Ecto neural progenitor cell (in vitro differentiated cells): ENCODE measurements at places on chromosomes 4 and X.

GRCh38 chr4:128823025-128823661 lies 13.6 kb downstream of the JADE1 start:
- DNase-seq: no peak

- DNase-seq: no peak
These were observed 37.3 kb upstream of the IGFBP7 start for GRCh38 chr4:57147335-57148060.

DNA sequence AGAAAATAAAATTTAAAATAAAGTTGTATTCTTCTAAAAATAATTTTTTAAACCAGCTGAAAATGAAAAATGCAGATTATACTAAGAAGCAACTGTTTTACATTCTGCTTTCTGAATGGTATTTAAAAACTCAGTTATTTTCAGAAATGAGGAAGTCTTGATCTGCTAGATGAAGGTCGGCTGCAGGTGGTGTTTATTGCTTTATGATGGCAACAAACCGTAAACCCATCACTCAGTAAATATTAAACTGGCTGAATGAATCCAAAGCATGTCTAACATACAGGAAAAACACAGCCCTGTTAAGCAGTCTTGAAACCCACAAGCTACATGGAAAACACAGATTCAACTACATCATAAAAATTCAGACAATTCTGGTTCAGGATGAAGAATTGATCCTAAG lies 29.3 kb downstream of the DYNLT3 start:
- DNase-seq: no peak

- no peak for DNase-seq
These were observed 93.6 kb downstream of the ATXN3L start for GRCh38 chrX:13226214-13226613.

- no peak for DNase-seq
These were observed 27.0 kb downstream of the MBNL3 start for GRCh38 chrX:132461886-132462285.

DNA sequence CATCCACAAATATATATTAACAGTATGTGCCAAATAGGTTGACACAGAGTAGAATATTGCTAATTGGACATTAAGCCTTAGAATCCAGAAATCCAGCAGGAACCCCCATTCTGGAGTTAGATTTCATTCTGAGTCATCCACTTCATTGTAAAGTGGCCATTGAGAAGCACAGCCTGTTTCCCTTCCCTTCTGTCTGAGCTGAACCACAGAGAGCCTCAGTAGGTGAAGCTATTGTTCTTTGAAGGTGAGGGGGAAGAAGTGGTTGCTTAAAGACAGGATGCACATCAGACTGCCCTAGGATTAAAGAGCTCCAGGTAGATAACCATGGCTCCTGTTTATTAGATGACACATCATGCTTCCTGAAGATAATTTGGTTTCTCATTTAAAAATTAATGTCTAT lies 30.6 kb upstream of the MCF2 start:
- DNase-seq: no peak

- DNase-seq: no peak
These were observed 233.8 kb upstream of the LDB2 start for GRCh38 chr4:17132226-17132625.

DNA sequence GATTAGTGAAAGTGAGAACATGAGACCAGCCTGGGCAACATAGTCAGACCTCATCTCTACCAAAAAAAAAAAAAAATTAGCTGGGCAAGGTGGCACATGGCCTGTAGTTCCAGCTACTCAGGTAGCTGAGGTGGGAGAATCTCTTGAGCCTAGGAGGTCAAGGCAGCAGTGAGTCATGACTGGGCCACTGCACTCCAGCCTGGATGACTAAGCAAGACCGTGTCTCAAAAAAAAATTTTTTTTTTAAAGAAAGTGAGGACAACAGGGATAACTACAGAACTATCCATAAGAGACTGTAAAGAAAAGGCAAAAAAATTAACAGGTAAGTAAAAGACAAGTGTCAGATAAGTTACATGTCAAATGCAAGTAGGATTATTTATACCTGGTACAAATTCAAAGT lies 13.5 kb upstream of the SPP1 start:
- no peak for DNase-seq

DNA sequence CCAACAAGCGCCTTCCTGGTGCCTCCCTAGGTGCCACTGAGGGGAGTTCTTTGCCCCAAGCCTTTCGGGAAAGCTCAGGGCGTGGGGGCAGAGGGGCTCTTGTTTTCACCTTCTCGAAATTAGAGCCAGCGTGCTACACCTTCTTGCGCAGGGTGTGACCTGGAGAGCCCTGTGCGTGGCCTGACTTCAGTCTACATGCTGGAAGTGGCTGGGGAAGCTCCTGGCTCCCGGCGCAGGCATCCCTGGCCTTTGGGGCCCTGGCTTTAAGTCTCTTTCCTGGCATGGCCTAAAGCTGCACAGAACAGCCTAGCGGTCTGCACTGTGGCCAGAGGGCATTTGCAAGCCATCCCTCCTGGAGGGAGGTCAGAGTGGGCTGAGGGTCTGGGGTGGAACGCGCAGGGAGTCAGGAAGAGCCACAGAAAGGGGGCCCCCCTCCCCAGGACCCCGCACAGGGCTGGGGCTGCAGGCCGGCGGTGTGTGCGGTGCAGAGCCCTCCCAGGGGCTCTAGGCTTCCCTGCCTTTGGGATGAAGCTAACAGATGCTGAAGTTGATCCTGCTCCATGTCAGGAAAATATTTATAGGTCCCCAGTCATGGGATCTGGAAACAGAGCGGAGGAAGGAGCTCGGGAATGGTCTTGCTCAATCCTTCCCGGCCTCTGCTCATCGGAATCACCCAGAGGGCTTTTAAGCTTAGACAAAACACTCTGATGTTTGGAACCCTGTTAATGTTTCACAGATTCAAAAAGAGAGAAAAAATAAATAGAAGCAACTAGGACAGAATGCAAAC lies 781 bp upstream of the SPON2 start:
- no peak for DNase-seq

GRCh38 chr4:145132511-145133098 lies 34.5 kb downstream of the ABCE1 start:
- no peak for DNase-seq

- no peak for DNase-seq
These were observed 394.3 kb upstream of the SLIT2 start for GRCh38 chr4:19857380-19857779.

- no peak for DNase-seq
These were observed 219.1 kb upstream of the BMP3 start for GRCh38 chr4:80811406-80811805.

GRCh38 chr4:41505161-41505661 lies 32.7 kb upstream of the LIMCH1 start:
- no peak for DNase-seq

DNA sequence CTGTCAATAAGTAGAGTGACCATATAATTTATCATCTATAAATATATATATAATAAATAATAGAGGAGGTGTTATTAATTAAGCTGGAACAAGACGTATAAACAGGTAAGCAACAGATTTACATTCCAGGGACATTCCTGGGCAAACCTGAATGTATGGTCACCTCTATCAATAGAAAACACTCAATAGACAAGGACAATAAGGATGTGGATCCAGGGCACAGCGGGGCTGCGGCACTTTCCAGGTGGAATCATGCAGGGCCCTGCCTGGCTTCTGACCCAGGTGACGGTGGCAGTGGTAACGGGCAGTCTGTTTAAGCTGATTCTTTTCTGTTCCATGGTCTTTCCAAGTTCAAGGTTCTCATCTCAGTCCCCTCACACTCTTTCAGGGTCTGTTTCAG lies 22.5 kb downstream of the ENPEP start:
- DNase-seq: no peak

GRCh38 chr4:116438981-116439729 lies 646.2 kb downstream of the TRAM1L1 start:
- no peak for DNase-seq

GRCh38 chr4:30760551-30760950 lies 40.4 kb downstream of the PCDH7 start:
- DNase-seq: no peak

GRCh38 chr4:93061826-93062225 lies 758.1 kb downstream of the GRID2 start:
- DNase-seq: no peak

GRCh38 chrX:111823128-111823527 lies 52.9 kb upstream of the TRPC5OS start:
- DNase-seq: peak; percentile 82

GRCh38 chr4:142404191-142404611 lies 441.9 kb downstream of the INPP4B start:
- DNase-seq: no peak

- DNase-seq: no peak
These were observed 159.9 kb downstream of the TRIML1 start for GRCh38 chr4:188299161-188299560.

DNA sequence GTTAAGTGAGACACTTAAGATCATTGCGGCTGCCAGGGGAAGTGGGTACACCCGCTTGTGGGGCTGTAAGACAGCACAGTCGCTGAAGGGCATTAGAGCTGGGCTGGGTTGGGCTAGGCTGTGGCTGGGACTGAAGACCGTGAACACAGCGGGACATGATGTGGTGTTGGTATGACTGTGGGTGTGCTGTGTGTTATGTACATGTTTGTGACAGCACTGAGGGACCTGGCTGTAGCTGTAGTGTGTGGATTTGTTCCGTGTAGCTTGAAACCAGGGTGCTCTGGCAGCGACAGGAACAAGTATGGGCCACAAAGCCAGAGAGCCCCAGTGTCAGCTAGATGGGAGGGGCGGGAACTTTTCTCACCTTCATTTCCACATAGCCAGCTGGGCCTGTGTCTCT lies 82.1 kb downstream of the NHSL2 start:
- DNase-seq: no peak

DNA sequence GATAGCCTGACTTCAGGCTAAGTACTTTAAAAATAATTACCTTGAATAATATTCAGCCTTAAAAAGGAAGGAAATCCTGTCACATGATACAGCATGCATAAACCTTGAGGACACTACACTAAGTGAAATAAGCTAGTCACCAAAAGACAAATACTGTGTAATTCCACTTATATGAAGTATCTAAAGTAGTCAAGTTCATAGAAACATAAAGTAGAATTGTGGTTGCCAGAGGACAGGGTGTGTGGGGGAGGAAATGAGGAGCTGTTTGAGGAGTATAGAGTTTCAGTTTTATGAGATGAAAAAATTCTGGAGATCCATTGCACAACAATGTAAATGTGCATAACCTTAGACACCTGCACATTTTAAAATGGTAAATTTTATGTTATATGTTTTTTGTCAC lies 5.6 kb upstream of the STPG2 start:
- no peak for DNase-seq

- DNase-seq: no peak
These were observed 145.4 kb downstream of the FNIP2 start for GRCh38 chr4:158914218-158914617.

DNA sequence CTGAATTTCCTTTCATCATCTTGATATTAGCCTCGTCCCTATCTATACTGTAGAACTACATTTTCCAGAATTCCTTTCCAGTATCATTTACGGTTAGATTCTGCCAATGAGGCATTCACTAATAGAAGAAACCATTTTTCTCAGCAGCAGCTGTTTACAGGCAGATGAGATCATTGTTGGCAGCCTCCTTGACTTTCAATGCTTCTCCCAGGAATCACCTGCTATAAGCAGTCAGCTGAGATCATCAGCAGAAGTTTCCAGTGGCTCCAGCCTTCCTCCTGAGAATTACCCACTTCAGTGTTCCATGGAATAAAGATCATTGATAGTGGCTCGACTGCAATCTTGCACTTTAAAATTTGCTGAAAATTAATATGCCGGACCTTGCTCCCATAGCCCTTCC lies 157.3 kb upstream of the TET2 start:
- no peak for DNase-seq

- DNase-seq: no peak
These were observed 2.9 kb downstream of the ARAF start for GRCh38 chrX:47563801-47564315.

GRCh38 chrX:39731330-39731667 lies 366.5 kb downstream of the BCOR start:
- no peak for DNase-seq

DNA sequence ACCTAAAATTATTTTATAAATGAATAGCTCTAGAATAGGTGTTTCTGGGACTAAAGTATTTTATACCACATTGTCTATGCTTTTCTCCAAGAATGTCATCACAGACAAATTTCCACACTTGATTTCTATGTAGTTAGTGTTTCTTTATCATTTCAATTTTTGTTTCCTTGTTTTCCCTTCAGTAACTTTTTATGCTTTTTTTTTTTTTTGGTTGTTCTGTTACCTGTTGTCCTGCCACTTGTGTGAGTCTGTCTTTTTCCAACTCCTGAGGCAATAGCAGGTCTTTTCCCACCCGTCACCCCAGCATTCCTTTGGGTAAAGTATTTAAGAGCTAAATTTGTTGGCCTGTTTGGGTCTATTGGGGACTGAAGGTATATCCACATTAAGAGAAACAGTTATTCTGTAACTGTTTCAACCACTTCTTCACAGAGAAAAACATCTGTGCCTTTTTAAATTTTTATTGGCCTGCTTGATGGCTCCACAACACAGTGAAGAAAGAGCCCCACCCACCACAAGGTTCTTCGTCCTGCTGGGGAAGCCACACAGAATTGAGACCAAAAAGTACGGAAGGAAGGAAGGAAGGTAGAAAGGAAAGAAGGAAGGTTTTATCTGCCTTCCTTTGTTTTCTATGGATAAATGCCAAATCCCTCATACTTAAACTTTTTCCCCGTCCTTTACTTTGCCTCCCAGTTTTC lies 17.7 kb upstream of the GPC3 start:
- no peak for DNase-seq

DNA sequence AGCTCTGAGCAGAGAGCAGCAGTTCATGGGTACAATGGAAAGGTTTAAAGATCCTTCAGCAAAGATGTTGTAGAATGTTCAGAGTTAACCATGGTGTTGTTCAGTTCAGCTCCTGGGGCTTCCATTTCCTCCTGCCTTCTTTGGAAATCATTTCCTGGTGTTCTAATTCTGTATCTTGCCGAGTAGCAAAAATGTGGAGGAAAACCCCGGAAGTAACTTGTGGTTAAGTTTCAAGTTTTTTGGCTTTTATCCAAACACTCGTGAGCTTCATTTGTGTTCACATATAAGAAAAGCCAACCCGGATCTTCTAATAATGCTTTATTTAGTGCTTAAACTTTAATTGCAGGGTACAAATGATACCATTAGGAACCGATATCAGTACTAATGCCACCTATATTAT lies 33.6 kb upstream of the ARX start:
- no peak for DNase-seq

GRCh38 chr4:101155368-101155767 lies 192.0 kb downstream of the PPP3CA start:
- DNase-seq: no peak

GRCh38 chrX:44483965-44484606 lies 58.6 kb downstream of the FUNDC1 start:
- DNase-seq: no peak

GRCh38 chr4:121166976-121167375 lies 2.9 kb upstream of the TNIP3 start:
- no peak for DNase-seq
